ENCODE measurements at places on chromosomes 7 and 10.

DNA sequence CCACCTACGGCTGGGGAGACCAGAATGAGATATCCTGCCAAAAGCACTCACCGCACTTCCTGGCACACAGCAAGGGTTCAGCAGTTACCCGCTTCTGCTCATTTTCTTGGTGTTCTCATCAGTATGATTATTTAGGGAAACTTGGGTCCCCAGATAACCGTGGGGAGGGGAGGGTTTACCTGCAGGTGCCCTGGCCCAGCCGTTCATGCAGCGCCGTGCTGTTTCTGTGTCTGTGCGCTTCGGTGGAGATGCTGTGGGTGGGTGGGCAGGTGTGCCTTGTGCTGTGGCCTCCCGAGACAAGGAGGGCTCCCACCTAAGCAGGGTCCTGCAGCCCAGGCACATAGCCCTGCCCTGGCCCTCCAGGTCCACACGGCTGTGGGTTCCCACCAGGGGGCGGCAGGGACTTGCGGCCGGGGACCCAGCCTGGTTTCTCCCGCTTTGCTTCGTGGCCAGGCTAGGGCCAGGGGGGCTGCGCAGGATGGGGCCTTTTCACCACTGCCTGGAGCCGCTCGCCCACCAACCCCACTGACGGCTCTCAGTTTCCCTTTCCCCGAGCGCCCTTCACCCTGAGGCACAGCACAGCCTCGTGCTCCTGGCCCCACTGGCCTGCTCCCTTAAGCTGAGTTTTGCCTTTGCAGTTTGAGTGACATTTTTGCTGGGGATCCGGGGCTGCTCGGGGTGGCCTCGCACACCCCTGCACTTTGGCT, 78.5 kb downstream of the LHPP start:
- DNase-seq = peak; percentile 86

DNA sequence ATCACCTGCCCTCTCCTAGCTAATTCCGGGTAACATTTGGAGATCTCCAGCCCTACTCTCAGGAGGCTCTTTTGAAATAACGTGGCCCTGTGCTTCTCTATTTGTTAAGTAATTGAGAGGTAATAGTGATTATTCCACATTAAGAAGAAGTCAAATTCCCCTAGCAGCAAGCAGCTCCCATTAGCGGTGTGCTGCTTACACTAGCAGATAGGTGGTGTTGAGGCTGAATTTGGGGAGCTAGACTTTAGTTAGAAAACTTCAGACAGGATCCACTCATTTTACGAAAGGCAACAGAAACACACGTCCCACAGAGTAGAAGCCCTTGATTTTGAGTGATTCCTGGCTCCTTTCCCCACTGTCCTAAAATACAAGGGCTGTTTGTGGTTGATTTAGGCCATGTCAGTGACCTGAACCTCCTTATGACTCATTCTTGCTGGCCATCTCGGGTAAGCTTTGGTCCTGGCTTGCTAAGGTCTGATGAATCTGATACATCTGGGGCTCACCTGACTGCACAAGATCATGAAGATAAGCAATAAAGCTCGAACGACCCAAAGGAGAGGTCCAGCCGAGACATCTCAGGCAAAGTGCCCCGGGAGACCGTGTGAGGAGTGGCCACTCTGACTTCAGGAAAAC, 77.2 kb downstream of the FAM204A start:
- DNase-seq = no peak

- DNase-seq = no peak
Measured at GRCh38 chr7:125563964-125564529, 634.4 kb upstream of the POT1 start.

- DNase-seq = no peak
Measured at GRCh38 chr10:86392723-86393094, 26.1 kb upstream of the GRID1 start.

GRCh38 chr7:146670532-146670931, 553.9 kb downstream of the CNTNAP2 start:
- no peak for DNase-seq

DNA sequence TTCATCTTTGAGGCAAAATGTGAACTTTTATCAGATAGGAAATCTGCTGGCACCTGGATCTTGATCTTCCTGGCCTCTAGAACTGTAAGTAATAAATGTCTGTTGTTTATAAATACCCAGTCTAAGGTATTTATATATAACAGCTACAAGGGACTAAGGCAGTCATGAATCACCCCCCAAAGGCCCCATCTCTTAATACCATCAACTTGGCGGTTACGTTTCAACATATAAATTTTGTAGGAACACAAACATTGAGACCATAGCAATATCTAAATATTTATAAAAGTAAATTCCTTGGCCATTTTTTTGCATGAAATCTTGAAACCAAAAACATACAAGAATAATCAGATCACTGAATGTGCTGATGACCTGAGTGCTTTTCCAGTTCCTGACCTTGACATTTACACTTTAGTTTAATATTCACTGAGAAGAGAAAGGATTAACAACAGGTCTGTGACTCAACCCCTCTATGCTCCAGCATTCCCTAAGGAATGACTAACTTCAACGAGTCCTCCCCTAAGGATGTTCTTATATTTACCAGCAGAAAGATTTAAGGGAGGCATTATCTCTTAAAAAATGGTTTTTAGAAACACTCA, 1438.5 kb upstream of the CELF2 start:
- DNase-seq = no peak

All from H1 (cell line).